GM12878 (cell line): ENCODE measurements at places on chromosomes 5 and 9. TPM values are rescaled to one million over a fixed set of nuclear protein-coding genes. Genes with fewer than 3 reads are reported as not detected.

DNA sequence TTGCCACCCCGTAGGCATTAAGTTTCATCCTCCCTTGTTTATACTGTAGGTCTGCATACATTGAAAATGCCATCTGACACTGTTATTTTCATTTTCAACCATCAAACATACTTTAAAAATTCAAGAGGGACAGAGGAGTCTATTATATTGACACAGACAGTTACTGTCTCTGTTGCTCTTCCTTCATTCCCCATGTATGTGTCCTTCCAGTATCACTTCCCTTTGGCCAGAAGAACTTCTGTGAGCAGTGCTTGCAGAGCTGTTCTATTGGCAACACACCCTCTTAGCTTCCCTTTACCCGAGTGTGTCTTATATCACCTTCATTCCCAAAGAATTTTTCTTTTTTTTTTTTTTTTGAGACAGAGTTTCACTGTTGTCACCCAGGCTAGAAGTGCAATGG, 42.8 kb downstream of the RASGEF1C start:
- no peak overlapping the region for H3K27ac ChIP-seq
- no peak overlapping the region for H3K4me3 ChIP-seq
- H3K27me3 ChIP-seq, result no peaks in the 10 kb centered on the region
- H3K36me3 ChIP-seq, result no peaks in the 10 kb centered on the region
- H3K4me1 ChIP-seq, result no peaks in the 10 kb centered on the region

GRCh38 chr9:98045234-98046179, 11.0 kb upstream of the NANS start:
- H3K4me3 ChIP-seq, result peak overlapping the region; percentile 58
- peak; percentile 84 for DNase-seq
- no peaks in the 10 kb centered on the region for H3K27me3 ChIP-seq
- peak overlapping the region; percentile 88 for H3K27ac ChIP-seq
- peaks cover 11% of the 10 kb centered on the region; the same call in 1 of the 2 replicates for H3K4me1 ChIP-seq

- no peaks in the 10 kb centered on the region for H3K27me3 ChIP-seq
Measured at GRCh38 chr5:158375531-158375930, 516.6 kb upstream of the CLINT1 start.

GRCh38 chr9:3277200-3277599, 248.6 kb downstream of the RFX3 start:
- no peaks in the 10 kb centered on the region for H3K36me3 ChIP-seq
- no peaks in the 10 kb centered on the region for H3K27me3 ChIP-seq
- no peak for DNase-seq
- H3K27ac ChIP-seq, result no peak overlapping the region
- peaks cover 4% of the 10 kb centered on the region; the same call in 1 of the 2 replicates for H3K4me1 ChIP-seq

AHRR gene
- 27.8 and 35.2 TPM in 2 replicates for total RNA-seq

HTR1A gene
- total RNA-seq, result not detected in 2 replicates

NEUROG1 gene
- total RNA-seq, result not detected in 2 replicates

GRCh38 chr5:65446682-65447081, 35.0 kb downstream of the ADAMTS6 start:
- no peak for DNase-seq
- no peaks in the 10 kb centered on the region for H3K36me3 ChIP-seq
- H3K27ac ChIP-seq, result no peak overlapping the region

MARCHF3 gene
- 12.3 and 14.5 TPM in 2 replicates for total RNA-seq

LEAP2 gene
- 1.5 and 2.7 TPM in 2 replicates for total RNA-seq

- no peak for DNase-seq
- H3K27ac ChIP-seq, result no peak overlapping the region
- H3K4me1 ChIP-seq, result no peaks in the 10 kb centered on the region
- no peak overlapping the region for H3K4me3 ChIP-seq
Measured at GRCh38 chr9:79221084-79221483, 350.7 kb upstream of the TLE4 start.

GRCh38 chr9:112772215-112772509, 21.6 kb downstream of the SNX30 start:
- H3K4me1 ChIP-seq, result peaks cover 28% of the 10 kb centered on the region
- 0 out of 2 replicates have a peak overlapping the region, but pooled peaks have one; percentile 27 for H3K4me3 ChIP-seq
- no peak for DNase-seq
- H3K36me3 ChIP-seq, result no peaks in the 10 kb centered on the region
- peaks cover 2% of the 10 kb centered on the region for H3K27me3 ChIP-seq
- 0 out of 2 replicates have a peak overlapping the region, but pooled peaks have one; percentile 20 for H3K27ac ChIP-seq

ARID3C gene
- total RNA-seq, result 0.24 TPM in 1 of 2 replicates, not detected in the other

DNA sequence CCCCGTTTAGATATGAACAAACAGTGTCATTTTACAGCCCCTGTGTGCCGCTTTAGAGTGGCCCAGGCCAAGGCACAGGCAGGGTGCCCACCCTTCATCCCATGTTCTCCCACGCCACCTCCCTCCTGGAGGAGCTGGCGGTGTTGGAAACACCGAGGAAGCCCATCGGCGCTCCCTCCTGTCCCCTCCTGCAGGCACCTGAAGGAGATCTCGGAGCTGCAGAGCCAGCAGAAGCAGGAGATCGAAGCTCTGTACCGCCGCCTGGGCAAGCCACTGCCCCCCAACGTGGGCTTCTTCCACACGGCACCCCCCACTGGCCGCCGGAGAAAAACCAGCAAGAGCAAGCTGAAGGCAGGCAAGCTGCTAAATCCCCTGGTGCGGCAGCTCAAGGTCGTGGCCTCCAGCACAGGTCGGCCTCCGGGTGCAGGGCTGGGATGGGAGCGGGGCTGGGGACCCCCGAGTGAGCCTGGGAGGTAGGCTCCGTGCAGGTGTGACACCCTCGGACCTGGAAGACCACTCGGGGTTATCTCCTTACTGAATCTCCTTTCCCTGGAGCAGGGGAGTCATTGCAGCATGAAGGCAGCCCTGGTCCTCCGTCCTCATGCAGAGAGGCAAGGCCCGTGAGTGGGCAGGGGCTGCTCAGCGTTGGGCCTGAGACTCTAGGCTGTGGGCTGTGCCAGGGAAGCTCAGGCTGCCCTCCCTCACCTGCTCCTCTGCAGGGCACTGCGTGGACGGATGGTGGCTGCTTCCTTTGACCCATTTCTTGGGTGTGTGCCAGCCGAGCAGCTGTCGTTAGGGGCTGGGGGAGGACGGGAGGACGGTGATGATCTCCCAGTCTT, 113.9 kb downstream of the WNK2 start:
- H3K4me1 ChIP-seq, result no peaks in the 10 kb centered on the region
- H3K27me3 ChIP-seq, result no peaks in the 10 kb centered on the region; the same call in 1 of the 2 replicates
- no peak overlapping the region for H3K27ac ChIP-seq
- no peaks in the 10 kb centered on the region for H3K36me3 ChIP-seq
- no peak for DNase-seq

- H3K27me3 ChIP-seq, result no peaks in the 10 kb centered on the region; the same call in 1 of the 2 replicates
- no peak for DNase-seq
- H3K4me1 ChIP-seq, result no peaks in the 10 kb centered on the region
- no peaks in the 10 kb centered on the region for H3K36me3 ChIP-seq
- H3K27ac ChIP-seq, result no peak overlapping the region
Measured at GRCh38 chr9:115133649-115134048, 15.7 kb upstream of the TNC start.

DNA sequence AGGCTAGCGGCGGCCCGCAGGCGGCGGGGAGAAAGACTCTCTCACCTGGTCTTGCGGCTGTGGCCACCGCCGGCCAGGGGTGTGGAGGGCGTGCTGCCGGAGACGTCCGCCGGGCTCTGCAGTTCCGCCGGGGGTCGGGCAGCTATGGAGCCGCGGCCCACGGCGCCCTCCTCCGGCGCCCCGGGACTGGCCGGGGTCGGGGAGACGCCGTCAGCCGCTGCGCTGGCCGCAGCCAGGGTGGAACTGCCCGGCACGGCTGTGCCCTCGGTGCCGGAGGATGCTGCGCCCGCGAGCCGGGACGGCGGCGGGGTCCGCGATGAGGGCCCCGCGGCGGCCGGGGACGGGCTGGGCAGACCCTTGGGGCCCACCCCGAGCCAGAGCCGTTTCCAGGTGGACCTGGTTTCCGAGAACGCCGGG, 253 bp downstream of the SLC12A2 start:
- H3K36me3 ChIP-seq, result no peaks in the 10 kb centered on the region
- peak overlapping the region; percentile 86 for H3K4me3 ChIP-seq
- H3K4me1 ChIP-seq, result no peaks in the 10 kb centered on the region; the same call in 1 of the 2 replicates
- no peaks in the 10 kb centered on the region for H3K27me3 ChIP-seq

DNA sequence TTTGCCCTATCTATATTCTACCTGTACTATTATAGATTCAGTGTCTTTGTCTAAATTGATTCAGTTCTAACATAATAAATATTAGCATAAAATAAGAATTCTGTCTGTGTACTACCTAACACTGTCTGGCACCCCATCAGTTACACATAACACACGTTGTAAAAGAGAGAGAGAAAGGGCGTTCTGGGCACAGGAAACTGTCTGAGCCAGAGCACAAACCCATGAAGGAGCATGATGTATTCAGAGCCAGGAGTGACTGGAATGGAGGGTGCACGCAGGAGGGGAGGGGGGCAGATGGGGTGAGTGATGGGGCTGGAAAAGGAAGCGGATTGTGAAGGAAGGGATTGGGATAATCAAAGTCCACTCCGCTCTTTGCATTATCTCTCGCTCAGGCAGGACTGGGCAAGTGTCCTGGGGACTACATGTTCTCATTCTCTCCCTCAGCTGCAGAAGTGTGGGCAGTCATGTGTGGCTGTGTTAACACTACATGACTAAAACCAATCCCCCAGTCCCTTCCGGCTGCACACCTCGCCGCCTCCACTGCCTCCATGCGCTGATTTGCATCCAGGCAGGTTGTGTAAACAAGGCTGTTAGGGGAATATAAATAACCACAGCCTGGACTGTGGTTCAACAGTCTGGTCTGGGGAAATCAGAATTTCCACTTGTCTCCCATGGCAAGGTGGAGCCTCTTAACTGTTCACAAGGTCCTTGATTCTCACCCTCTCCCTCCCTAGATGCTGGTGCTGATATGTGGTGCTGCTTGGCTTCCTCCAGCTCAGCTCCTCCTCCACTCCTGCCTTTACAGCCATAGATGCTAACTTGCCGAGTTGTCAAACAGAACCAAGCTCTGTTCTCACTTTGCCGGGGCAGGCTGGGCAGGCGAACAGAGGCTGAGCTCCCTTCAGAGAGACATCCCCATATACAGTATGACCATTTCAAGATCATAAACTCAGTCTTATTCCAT, 367.5 kb upstream of the BRINP1 start:
- no peak overlapping the region for H3K4me3 ChIP-seq
- no peaks in the 10 kb centered on the region for H3K27me3 ChIP-seq
- peaks cover 9% of the 10 kb centered on the region for H3K4me1 ChIP-seq

GRCh38 chr5:56019306-56020272, 24.8 kb upstream of the IL6ST start:
- no peak overlapping the region for H3K4me3 ChIP-seq
- no peaks in the 10 kb centered on the region for H3K36me3 ChIP-seq
- H3K4me1 ChIP-seq, result peaks cover 2% of the 10 kb centered on the region; the same call in 1 of the 2 replicates
- no peak for DNase-seq
- H3K27ac ChIP-seq, result no peak overlapping the region
- no peaks in the 10 kb centered on the region for H3K27me3 ChIP-seq

- no peaks in the 10 kb centered on the region for H3K36me3 ChIP-seq
- DNase-seq, result no peak
- H3K4me1 ChIP-seq, result peaks cover 11% of the 10 kb centered on the region
- H3K27me3 ChIP-seq, result no peaks in the 10 kb centered on the region
Measured at GRCh38 chr5:158888206-158888605, 211.5 kb downstream of the EBF1 start.

DNA sequence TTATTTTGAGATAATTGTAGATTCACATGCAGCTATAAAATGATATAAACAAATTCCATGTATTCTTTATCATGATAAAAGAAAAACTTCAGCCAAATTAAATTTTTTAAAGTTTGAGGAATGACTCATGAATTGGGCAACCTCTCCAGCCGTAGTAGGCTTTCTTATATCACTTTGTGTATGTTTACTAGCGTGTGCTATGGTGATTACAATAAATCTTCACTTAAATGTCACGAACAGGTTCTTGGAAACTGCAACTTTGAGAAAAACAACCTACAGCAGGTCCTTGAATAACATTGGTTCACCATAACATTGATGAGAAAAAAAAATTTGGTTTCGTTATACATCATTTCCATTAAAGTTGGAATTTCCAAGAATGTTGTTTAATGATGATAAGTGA, 730.9 kb upstream of the TYRP1 start:
- no peak overlapping the region for H3K4me3 ChIP-seq
- no peaks in the 10 kb centered on the region for H3K4me1 ChIP-seq
- H3K27me3 ChIP-seq, result no peaks in the 10 kb centered on the region
- DNase-seq, result no peak
- H3K36me3 ChIP-seq, result no peaks in the 10 kb centered on the region

TEX48 gene
- not detected in 2 replicates for total RNA-seq

ADAMTS12 gene
- total RNA-seq, result 28.4 and 32.5 TPM in 2 replicates

PCDHGB7 gene
- 1.3 and 1.5 TPM in 2 replicates for total RNA-seq

GRCh38 chr9:36332006-36332405, 68.1 kb downstream of the RNF38 start:
- H3K36me3 ChIP-seq, result 0 out of 2 replicates have a peak, but pooled peaks cover 4% of the 10 kb centered on the region
- H3K4me3 ChIP-seq, result no peak overlapping the region
- no peaks in the 10 kb centered on the region for H3K27me3 ChIP-seq

- no peak for DNase-seq
- peaks cover 20% of the 10 kb centered on the region for H3K27me3 ChIP-seq
- H3K27ac ChIP-seq, result no peak overlapping the region
- H3K36me3 ChIP-seq, result no peaks in the 10 kb centered on the region
- H3K4me1 ChIP-seq, result no peaks in the 10 kb centered on the region
- H3K4me3 ChIP-seq, result no peak overlapping the region
Measured at GRCh38 chr9:37650299-37650872, 368 bp upstream of the FRMPD1 start.

CAMK2A gene
- not detected in 2 replicates for total RNA-seq

DNA sequence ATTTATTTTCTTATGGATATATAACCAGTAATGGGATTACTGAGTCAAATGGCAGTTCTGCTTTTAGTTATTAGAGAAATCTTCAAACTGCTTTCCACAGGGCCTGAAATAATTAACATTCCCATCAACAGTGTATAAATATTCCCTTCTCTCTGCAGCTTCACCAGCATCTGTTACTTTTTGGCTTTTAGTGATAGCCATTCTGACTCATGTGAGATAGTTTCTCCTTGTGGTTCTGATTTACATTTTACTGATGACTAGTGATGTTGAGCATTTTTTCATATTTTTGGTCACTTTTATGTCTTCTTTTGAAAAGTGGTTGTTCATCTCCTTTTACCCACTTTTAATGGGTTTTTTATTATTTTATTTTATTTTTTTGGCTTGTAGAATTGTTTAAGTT, 1290.3 kb upstream of the CDH9 start:
- no peak for DNase-seq
- no peaks in the 10 kb centered on the region for H3K27me3 ChIP-seq
- no peaks in the 10 kb centered on the region for H3K4me1 ChIP-seq
- H3K27ac ChIP-seq, result no peak overlapping the region

ENDOG gene
- total RNA-seq, result 28.1 and 28.2 TPM in 2 replicates

TNC gene
- 0.46 and 0.66 TPM in 2 replicates for total RNA-seq

- no peak for DNase-seq
- H3K27me3 ChIP-seq, result no peaks in the 10 kb centered on the region
- no peaks in the 10 kb centered on the region for H3K36me3 ChIP-seq
Measured at GRCh38 chr5:163964671-163965070, 459.3 kb downstream of the MAT2B start.

ATG12 gene
- 26.9 and 28.9 TPM in 2 replicates for total RNA-seq

GRCh38 chr9:75109210-75109839, 21.0 kb downstream of the OSTF1 start:
- no peak for DNase-seq
- no peak overlapping the region for H3K4me3 ChIP-seq

- H3K4me3 ChIP-seq, result no peak overlapping the region
- H3K36me3 ChIP-seq, result no peaks in the 10 kb centered on the region
- H3K27ac ChIP-seq, result no peak overlapping the region
- peaks cover 37% of the 10 kb centered on the region for H3K4me1 ChIP-seq
Measured at GRCh38 chr5:78542321-78542840, 106.2 kb downstream of the LHFPL2 start.

SLC25A48 gene
- not detected in 2 replicates for total RNA-seq

UNC13B gene
- total RNA-seq, result 0.15 and 0.19 TPM in 2 replicates

ENG gene
- total RNA-seq, result 9.1 and 10.1 TPM in 2 replicates
